Stimulated activated CD4-positive, alpha-beta T cell treated with anti-CD3 and anti-CD28 coated beads, Interleukin-4, amount 100 ng/mL, for 1 hour (primary cell): ENCODE measurements at places on chromosomes 7 and 10.

DNA sequence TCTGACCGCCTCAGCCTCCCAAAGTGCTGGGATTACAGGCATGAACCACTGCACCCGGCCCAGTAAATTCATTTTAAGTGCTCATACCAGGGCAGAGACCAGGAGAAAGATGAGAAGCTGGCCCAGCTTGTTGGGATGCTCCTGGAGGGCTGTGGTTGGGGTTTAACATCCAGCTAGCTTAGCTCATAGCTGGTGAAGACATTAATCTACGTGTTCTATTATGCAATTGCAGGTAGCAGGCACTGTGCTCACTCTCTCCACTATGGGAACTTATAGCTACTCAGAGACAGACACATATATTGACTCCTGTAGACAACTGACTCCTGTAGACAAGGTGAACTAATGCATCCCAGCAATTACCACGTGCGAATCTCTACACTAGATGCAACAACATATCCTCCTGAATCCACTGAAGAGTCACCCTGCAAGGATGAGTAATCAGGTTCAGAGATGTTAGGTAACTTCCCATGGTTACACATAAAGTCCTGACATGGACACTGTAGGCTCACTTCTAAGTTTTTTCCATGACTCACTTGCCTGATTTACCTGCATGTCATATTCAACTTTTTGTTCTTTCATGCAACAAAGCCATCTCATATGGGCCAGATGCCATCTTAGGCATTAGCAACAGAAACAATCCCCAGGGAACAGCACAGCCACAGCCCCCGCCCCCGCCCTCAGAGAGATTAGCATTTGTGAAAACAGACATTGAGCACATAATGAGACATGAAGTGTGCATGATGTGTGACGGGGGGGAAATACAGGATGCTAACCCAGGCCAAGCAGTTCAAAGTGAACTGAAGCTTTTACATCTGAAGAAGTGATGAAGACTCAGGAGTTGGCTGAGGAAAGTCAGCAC lies 37.2 kb downstream of the ERLIN1 start:
- DNase-seq = peak; percentile 65

DNA sequence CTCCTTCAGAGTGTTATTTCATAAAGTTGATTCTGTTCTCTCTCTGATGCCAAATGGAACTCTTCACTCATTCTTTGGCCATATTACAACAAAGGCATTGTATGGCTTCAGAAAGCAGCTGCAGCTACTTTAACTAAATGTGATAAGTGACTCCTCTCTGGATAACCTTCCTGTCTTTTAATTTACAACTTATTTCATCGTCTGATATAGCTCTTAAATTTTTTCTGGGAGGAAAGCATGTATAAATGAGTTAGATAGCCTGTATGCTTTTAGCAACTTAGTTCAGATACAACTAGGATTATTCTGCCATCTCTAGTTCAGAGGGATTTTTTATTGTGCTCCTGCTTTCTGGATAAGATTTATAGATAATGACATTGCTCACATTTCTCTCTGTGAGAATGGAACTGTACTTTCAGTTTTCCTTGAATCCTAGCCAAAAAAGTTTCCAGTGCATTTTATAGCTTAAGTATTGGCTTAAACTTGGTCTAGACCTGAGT lies 57.5 kb downstream of the KLHDC10 start:
- DNase-seq = no peak

GRCh38 chr7:4430227-4430626 lies 251.9 kb upstream of the FOXK1 start:
- no peak for DNase-seq

DNA sequence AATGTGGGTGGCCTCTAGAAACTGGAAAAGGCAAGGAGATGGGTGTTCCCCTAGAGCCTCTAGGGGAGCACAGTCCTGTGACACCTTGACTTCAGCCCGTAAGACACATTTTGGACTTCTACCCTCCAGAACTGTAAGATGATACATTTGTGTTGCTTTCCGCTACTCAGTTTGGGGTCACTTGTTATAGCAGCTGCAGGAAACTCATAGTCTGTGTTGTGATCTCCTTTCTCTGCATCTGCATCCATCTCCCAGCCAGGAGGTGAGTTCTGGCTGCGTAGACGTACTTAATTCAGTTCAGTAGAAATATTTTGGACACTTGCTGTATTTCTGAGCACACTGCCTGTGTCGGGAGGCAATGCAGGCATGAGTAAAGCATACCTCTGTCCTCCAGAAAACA lies 29.3 kb upstream of the DMBT1 start:
- no peak for DNase-seq

- no peak for DNase-seq
These were observed 3.1 kb downstream of the ANKRD22 start for GRCh38 chr10:88848499-88848898.

- peak; percentile 51 for DNase-seq
These were observed 33.1 kb upstream of the CROT start for GRCh38 chr7:87312215-87312865.

- no peak for DNase-seq
These were observed 17.6 kb upstream of the TNPO3 start for GRCh38 chr7:129072479-129073011.

- no peak for DNase-seq
These were observed 49.7 kb upstream of the GATAD1 start for GRCh38 chr7:92397542-92397941.

DNA sequence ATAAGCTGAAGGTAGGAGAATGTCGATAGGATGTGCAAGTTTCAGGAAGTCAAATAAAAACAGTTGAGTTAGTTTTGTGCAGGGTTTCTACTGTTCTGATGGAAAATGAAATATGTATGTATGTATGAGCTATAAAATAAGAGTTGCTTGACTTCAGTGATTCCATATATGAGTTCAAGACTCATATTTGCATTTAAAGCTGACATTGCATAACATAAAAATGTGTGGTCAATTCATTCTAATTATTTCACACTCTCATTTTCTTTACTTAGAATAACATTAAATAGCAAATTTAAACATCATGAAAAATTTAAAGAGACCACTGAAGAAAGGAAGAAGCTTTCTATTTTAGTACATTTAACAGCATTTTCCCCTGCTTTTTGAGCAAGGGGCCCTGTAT lies 37.8 kb downstream of the IFIT5 start:
- no peak for DNase-seq

GRCh38 chr7:81447351-81447952 lies 322.4 kb downstream of the HGF start:
- DNase-seq = no peak

DNA sequence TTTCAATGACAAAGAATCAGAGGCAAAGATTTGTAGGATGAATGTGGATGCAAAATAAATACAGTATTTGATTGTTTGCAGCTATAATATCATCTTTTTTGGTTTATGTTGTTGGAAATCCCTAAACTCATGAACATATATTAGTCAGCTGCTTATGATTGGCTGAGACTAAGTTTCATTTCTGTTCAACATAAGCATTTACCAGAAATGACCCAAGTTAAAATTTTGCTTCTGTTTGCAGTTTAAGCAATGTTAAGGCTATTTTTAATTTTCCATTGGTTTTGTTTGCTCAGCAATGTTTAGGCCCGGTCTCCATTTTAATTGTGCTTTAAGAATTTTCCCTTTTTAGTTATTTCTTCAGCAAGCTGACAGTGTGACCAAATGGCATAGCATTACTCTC lies 22.0 kb downstream of the GIMAP6 start:
- no peak for DNase-seq

DNA sequence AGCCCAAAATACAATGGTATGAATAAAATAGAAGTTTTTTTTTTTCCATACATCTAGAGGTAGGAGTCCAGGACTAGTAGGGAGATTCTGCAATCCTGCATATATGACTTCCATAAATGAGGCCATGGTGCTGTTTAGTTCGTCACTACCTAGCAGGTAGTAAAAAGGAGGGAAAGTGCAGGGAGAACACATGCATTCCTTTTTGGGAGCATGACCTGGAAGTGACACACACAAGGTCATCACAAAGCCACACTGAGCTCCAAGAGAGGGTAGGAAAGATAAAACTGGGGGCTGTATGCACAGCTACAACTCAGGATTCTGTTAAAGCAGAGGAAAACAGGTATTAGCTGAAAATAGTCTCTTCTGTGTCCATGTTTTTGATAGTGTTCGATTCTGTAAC lies 2.2 kb downstream of the CROT start:
- DNase-seq = no peak

- no peak for DNase-seq
These were observed 27.7 kb upstream of the PRKAR1B start for GRCh38 chr7:754531-755412.

DNA sequence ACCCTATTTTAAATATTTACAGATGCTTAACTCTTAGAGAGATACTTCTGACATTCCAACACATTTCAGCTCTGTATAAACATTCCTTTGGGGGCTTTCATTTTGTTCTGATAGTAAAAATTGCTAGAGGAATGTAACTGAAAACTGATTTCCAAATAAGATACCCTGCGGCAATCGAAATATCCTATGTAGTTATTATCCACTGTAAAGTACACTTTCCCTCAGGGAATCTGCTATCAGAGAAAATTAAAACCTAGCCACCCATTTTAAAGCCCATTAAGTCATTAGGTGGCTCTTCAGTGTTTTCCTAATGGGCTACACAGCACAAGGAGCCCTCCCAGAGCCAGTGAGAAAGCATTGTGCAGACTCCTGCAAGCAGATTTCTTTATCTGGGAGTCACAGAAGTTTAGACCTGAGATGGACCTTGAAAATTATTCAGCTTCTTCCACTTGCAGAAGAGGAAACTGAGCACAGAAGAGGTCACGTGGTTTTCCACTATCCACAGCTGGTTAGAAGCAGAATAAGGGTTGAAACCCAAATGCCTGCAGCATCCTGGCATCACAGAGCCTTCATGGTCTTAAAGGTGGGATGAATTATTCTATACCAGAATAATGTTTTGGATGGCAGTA lies 12.6 kb upstream of the CPVL start:
- DNase-seq = no peak
